ENCODE measurements at places on chromosomes 3 and 15.

GRCh38 chr3:159761848-159762635, 226.6 kb upstream of the IL12A start:
- peak; percentile 61 for DNase-seq

DNA sequence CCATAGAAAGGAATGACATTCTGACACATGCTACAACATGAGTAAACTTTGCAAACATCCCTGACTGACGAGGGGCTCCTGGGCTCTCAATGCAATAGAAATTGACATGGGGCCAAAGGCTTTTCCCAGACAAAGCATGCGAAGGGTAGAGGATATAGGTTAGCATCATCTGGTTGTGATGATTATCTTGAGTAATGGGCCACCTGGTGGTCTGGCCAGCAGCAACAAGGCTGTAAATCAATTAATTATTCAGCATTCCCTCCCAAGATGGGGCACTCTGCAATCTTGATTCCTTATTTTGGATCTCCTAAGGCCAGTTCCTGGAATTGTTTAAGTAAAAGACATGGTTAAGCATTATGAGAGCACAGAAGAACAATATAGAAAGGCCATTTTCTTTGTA, 99.2 kb downstream of the AGBL1 start:
- DNase-seq: no peak

GRCh38 chr3:44958386-44958785, 17.6 kb downstream of the ZDHHC3 start:
- DNase-seq: peak; percentile 43

DNA sequence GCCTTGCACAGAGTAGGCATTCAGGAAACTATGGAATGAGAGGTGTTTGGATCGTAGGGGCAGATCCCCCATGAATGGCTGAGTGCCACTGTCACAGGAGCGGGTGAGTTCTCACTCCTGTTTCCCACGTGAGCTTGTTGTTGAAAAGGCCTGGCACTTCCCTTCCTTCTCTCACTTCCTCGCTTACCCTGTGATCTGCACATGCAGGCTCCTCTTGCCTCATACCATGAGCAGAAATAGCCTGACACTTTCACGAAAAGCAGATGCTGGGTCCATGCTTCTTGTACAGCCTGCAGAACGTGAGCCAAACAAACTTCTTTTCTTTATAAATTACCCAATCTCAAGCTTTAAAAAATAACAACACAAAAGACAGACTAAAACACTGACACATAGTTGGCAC, 55.4 kb downstream of the AGBL1 start:
- no peak for DNase-seq

DNA sequence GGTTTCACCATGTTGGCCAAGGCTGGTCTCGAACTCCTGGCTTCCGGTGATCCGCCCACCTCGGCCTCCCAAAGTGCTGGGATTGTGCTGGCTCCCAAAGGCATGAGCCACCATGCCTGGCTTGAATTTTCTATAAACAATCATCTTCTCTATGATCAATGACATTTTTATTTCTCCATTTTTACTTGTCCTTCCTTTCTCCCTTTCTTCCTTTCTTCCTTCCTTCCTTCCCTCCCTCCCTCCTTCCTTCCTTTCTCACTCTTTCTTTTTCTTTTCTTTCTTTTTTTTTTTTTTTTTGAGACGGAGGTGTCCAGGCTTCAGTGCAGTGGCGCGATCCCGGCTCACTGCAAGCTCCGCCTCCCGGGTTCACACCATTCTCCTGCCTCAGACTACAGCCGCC, 8.6 kb upstream of the KPNA1 start:
- no peak for DNase-seq

DNA sequence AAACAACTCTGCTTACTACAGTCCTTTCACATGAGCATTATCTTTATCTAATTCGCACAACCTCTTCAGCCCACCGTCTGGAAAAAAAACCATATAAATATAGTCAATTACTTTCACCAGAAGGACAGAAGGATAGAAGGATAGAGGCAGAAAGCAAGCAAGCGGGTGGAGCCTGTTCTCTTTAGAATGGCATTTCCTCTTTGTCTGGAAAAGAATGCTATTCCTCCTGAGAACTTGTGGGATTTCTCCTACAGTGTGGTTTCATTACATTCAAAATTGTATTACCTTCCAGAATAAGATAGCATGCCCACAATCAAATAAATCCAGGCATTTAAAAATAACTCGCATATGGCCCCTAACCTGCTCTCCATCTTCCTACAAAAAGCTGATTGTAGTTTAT, 23.1 kb downstream of the SLC30A4 start:
- no peak for DNase-seq

- DNase-seq: peak; percentile 34
Measured at GRCh38 chr3:195583831-195584542, at the start of gene APOD. Gene APOD (minus strand): TSS chr3:195583940. CDS start chr3:195579461, 4,479 bp downstream.

- DNase-seq: no peak
Measured at GRCh38 chr15:66730168-66731021, 28.4 kb downstream of the SMAD6 start.

DNA sequence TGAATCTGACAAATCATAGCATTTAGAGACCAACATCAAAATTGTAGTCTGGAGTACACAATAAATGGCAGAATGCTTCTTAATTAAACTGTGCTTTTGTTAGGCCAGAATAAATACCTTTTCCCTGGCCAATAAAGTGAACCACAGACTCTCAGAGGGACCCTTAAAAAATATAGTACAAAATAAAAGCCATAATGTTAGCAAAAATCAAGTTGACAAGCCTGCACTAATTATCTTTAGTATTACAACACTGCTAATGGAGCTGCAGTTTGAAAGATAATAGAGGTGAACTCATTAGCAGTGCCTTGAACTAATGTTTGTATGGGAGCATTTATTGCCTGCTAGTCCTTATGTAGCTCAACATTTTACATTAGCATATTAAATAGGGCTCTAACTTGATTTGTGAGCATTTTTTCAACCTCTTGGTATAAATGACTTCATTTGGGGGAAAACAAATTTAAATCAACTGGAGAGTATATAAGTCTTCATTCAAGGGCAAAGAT, 801.3 kb downstream of the EPHA3 start:
- no peak for DNase-seq

GRCh38 chr3:82259994-82260393, 498.5 kb upstream of the GBE1 start:
- DNase-seq: no peak

GRCh38 chr3:73148682-73149081, 87.2 kb downstream of the EBLN2 start:
- DNase-seq: no peak

DNA sequence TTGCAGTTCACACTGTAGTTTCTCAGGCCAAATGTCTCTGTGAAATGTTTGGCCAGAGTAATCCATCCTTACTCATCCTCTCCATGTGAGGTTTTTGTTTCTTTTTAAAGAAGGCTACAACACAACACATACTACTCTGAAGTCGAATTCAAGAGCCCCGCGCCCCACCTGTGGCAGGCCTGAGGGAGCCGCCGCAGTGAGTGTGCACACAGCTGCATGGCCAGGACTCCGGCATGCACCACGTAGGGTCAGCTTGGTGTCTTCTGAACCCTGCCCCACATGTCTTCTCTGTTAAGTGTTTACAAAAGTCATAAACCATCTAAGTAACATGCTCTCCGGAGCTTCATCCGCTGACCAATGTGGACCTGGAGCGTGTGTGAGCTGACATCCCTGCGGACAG, 58.7 kb downstream of the PGPEP1L start:
- no peak for DNase-seq

DNA sequence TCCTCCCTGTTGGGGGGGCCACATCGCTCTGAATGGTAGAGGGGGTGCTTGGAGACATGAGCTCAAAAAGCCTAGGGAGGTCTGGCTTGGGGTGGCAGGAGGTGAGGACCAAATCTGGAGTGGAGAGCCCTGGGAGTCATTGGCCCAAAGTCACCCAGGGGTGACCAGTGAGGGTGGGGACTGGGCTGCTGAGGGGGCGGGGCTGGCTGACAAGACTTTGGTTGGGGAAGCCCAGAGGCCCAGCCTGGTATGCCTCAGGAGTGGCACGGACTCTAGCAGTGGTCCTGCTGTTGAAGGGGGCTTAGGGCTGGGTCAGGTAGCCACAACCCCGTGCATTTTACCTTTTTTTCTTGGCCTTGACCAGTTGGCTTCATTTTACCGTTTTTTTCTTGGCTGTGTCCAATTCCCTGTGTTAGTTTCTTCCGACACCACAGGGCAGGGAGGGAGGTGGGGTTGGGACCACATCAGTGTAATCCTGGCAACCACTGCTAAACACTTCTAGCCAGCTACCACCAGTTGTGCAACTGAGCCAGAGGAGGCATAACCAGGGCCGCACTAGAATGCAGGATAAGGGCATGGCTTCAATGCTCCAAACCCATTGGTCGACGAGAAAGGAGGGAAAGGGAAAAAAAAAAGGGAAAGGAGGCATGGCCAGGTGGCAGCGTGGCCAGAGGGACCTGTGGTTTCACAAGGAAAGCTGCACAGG, 105.3 kb upstream of the C2CD4B start:
- DNase-seq: no peak

DNA sequence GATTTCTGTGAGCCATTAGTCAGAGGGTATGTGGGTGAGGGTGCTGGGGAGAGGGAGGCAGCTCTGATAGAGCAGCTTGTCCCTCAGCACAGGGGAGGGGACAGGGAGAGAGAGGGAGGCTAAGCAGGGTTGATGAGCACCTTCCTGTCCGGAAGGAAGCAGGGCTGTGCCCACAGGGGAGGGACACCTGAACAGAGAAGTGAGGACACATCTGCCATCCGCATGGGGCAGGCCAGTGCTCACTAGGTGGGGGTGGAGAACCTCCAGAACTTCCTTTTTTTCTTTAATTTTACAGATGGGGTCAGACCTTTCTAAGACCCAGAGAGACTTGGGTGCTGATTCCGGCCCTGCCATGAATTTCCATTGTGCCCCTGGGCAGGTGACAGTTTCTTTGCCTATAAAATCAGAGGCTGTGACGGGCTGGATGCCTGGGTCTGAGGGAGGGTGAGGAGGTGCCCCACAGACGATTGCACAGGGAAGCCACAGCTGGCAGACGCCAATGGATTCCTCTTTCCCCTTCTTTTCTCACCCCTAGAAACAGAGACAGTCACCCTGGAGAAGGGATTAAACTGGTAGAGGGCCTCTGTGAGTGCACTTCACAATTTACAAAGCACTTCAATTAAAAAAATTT, 4.1 kb upstream of the TGM5 start:
- no peak for DNase-seq

- peak; percentile 47 for DNase-seq
Measured at GRCh38 chr3:152269831-152270734, 1.4 kb downstream of the MBNL1 start.

- no peak for DNase-seq
Measured at GRCh38 chr3:17510265-17510664, 232.2 kb downstream of the TBC1D5 start.

DNA sequence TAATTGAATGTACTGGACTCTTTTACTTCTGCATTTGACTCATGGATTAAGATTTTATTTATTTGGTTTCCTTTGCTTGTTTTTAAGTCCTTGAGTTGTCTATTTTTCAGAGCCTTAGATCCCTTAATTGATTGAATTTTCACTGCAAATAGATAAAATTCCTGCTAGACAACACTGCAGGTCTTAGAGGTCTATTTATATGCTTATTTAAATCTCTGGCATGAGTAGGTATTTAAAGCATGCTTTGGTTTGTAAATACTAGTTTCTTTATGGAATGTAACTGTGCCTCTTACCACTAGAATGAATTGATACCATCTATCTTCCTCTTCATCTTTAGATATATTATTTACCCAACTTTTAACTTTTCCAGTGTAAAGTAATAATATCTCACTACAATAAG, 20.0 kb downstream of the PLSCR5 start:
- no peak for DNase-seq

- DNase-seq: no peak
Measured at GRCh38 chr3:89144080-89144479, 36.7 kb downstream of the EPHA3 start.

DNA sequence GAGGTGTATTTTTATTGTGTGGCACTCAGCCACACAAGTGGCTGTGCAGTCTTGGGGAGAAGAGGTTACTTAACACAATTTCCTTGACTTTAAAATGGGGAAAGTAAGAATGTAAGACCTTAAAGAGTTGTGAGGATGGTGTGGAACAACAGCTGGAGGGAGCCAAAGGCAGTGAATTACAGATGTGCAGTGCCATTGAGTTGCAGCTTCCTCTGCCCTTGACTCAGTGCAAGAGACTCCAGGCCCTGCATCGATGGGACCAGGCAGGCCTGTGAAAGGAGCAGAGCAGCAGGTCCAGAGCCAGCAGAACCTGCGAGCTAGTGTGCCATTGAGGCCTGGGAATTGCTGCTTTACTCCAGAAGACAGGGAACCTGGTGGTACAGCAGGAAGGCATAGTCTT, 27.2 kb downstream of the EEFSEC start:
- DNase-seq: no peak

- DNase-seq: no peak
Measured at GRCh38 chr15:59166601-59167265, 39.9 kb upstream of the LDHAL6B start.

DNA sequence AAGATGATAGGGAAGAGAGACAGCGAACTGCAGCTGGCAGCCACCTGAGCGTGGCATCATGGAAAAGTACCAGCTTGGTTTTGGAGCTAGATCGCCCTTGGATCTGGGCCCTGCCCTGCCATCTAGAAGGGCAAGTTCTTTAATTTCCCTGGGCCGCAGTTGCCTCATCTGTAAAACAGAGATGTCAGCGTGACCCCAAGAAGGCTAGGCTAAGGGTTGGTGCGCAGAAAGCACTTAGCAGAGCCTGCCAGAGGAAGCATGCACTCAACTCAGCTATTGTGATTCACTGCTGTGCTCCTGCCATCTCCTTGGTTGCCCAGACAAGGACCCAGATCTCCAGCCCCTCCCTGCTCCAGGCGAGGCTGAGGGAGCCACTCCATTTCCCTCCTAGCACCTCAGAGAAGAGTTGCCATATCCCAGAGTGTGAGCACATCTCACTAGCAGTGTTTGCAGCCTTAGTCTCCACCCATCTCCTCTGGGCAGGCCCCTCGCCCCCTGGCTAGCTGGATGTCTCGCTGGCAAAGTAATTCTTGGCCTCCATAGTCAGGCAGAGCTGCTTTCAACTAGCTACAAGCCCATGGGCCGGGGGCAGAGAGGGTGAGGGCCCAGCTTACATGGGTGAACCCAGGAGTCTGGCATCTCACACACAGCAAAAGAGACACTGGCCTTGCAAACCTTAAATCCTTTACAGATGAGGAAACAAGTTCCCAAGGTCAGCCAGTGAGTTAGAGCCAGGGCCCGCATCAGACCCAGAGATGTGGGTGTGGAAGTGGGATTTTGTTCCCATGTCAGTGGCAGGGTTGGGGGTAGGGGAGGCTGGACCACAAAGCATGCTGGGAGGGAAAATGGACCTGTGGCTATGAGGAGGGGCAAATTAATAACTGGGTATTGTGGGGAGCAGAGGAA, 280.7 kb upstream of the TLE3 start:
- no peak for DNase-seq

- DNase-seq: no peak
Measured at GRCh38 chr3:106942051-106942450, 435.2 kb upstream of the CCDC54 start.
